ENCODE measurements at places on chromosomes 16 and 17.
A peak's percentile ranks its signal among the peaks of the same experiment; 100 is the strongest.

GRCh38 chr16:10015397-10015796, 166.8 kb downstream of the GRIN2A start:
- DNase-seq: no peak

DNA sequence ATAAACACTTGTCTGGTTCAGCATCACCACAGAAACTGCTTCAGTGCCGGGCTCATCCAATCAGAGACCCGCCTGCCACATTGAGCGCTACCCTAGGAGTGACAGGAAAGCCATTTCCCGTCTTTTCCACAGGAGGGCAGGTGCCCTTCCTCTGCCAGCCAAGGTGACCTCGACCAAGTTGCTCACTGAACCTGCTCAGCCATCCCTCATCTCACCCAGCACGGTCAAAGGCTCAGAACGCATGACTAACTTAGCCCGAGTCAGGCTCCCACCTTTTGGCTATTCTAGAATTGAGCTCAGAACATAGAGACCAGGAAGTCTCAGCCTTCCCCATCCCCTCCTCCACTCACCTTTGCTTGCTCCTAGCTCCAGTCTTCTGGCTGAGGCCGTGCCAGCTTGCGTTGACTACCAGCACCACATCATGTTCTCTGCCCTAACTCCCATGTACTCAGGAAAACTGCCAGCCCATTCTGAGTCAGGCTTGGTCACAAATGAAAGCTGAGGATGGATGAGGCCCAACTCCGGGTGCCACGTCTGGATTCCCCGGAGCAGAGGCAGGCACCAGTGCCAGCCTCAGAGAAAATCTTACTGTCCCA, 15.6 kb downstream of the MRPS23 start:
- peak; percentile 53 for DNase-seq

GRCh38 chr16:75014318-75014717, 15.5 kb downstream of the ZNRF1 start:
- DNase-seq: no peak

GRCh38 chr17:61284174-61284573, 115.5 kb upstream of the TBX2 start:
- DNase-seq: no peak

DNA sequence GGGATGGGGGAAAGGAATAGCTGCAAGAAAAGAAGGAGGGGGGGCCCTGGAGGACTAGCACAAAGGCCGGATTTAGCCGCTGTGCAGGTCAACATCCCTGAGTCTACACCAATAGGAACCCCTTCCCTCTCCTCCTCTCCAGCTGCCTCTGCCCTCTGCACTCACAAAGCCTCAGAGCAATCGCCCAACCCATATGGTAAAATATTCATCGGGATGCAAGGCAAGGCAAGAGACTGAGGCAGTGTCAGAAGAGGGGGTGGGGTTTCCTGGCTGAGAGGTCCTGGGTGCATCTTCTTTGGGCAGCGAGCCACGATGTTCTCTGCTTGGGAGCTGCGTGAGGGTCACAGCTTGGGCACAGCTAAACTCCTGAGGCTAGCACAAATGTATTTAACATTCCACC, 115.5 kb upstream of the NLRP1 start:
- no peak for DNase-seq

GRCh38 chr17:68197997-68198930, 49.6 kb upstream of the AMZ2 start:
- no peak for DNase-seq

DNA sequence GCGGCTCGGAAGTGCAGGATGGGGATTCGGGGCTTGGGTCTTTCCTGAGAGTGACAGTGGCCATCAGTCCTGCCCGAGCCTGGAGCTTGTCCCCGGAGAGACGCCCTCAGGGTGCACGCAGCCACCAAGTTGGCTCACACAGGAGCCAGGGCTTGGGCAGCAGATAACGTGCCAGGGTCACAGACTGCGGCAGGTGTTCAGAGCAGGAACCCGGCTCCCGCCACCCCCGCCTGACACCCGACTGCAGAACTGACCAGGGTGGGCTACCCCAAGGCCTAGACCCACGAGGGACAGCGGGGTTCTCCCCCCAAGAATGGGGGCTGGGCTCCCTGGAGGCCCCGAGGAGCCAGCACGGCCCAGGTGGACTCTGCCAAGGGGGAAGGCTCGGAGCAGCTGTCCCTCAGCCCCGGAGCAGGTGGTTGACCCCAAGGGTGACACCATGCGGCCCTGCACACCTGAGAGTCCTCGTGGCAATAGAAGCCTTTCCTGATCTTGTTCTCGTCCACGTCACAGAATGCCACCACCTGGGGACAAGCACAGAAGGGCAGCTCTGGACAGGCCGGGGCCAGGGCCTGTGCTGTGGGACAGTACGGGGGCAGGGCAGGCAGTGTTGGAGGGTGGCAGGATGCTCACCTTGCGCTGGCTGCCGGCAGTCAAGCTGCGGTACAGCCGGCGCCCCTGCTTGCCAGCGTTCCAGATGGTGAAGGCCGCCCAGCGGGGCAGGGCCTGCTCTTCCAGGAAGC, 117.1 kb upstream of the ZNF750 start:
- no peak for DNase-seq

DNA sequence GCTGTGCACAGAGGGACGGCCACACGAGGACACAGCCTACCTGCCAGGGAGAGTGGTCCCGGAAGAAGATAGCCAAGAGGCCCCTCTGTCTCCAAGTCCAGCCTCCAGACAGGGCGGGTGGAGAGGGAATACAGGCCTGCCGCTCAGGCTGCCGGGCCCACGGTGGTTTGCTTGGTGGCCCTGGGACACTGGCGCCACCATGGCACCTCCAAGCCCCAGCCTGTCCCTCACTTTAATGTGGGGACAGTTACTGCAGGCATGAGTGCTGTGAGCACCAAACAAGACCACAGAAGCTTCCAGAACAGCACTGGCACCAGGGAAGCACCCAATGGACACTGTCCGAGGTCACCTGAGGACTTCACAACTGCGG, 22.0 kb upstream of the CHMP6 start:
- no peak for DNase-seq

DNA sequence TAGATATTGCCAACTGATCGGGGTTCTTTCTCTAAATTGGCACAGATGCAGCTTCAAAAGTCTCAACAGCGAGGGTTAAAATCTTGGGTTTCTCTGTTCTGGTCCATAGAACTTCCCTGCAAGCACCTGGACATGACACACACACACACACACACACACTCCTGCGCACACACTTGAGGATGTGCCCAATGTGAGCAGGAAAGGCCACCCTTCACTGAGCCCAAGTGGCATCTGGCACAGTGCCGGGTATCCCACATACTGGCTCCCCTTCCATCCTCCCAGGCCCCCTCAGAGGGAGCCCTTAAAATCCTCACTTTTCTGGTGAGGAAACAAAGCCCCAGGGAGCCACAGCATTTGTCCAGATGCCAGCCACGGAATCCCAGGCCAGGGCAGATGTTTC, 55.5 kb downstream of the ZNF423 start:
- DNase-seq: no peak

GRCh38 chr16:21614896-21615295, 15.5 kb downstream of the METTL9 start:
- no peak for DNase-seq

GRCh38 chr17:33285413-33285812, 7.7 kb downstream of the ASIC2 start:
- DNase-seq: no peak

- DNase-seq: no peak
Observed at GRCh38 chr16:73064994-73065545, 17.1 kb upstream of the ZFHX3 start.

DNA sequence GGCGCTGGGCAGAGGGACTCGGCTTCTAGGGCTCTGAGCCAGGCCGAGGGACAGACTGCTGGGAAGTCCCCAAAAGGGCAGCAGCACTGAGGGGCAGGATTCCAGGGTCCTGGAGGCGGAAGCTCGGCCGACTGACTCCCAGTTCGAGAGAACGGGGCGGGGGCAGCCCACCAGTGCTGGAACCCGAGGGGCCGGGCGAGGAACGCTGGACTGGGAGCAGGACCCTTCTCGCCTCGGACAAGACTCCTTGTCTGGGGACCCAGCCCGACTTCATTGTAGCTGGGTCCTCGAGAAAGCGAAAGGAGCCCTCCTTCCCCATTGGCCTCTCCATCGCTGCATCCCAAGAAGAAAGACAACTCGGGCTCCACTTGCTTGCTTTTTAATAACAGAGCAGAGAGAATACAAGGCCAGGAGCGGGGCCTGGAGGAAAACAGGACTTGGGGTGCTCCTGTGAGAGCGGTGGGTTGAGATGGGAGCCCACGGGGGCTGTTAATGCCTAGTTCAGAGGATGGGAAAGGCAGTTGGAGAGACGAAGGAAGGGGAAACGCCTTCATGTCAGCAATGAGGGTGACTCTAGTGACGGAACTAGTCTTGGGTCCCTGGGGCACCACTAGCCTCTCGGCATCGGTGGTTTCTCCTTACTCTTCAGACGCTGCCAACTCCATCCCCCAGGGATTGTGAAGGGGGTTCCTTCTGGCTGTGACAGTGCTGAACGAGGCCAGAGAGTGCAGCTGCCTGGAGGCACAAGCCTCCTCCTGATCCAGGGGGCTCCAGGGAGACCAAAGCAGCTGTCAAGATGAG, 492 bp upstream of the CAMTA2 start:
- DNase-seq: no peak

GRCh38 chr16:31271621-31272190, 11.9 kb downstream of the ITGAM start:
- no peak for DNase-seq

DNA sequence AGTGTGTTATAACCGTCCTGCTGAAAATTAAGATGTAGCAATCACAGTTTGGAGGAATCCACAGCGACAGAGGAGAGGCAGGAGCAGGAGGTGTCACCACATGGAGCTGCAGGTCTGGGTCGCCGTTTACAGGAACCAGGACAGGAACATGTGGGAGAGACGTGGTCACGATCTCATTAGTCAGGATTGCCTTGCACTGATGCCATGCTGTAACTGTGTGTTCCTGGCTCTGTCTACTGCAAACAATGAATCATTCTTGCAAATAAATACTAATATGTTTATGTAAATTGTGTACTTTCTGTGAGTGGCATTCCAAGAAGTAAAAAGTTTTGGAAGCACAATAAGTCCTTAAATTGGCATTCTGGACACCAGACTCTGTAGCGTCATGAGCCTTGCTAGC, 271.8 kb downstream of the CPPED1 start:
- DNase-seq: no peak

DNA sequence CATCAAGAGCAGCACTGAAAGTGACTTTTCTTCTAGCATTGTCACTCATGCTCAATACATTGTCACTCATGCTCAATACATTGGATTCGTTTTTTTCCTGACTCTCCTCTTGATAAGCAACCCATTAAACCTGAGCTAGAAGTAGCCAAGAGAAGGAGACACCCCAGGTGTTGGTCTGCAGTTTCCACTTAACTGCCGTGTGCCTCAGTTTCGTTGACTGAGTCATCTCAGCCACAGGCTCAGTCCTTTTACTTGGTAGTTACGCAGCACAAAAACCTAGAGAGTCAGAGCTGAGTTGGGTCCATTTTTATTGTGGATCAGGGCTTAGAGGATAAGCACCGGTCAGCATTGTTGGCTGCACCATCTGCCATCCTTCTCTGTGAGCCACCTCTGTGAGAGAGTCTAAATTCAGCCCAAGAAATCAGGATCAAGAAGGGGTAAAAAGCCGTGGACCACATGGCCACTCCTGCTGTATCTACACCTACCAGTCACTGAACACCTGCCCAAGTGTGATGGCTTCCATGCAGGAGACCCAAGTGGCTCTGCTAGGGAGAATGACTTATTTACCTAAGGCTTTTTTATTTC, 11.3 kb downstream of the GINS2 start:
- DNase-seq: no peak

DNA sequence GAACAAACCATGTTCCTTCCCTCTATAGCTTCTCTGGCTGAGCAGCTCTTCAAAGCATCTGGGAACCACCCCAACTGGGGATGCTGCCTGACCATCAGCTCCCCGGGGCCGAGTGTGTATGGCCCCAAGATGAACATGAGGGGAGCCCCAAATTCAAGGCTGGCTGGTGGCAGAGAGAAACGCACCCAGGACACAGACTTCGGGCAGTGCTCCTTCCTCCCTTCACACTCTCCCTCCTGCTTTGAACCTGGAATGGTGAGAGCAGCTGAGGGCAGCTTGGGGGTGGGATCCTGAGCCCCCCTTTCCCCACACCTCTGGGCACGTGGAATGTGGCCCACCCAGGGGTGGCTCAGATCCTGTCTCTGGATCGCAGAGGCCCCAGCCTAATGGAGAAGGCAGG, 17.2 kb downstream of the TLE7 start:
- DNase-seq: no peak

DNA sequence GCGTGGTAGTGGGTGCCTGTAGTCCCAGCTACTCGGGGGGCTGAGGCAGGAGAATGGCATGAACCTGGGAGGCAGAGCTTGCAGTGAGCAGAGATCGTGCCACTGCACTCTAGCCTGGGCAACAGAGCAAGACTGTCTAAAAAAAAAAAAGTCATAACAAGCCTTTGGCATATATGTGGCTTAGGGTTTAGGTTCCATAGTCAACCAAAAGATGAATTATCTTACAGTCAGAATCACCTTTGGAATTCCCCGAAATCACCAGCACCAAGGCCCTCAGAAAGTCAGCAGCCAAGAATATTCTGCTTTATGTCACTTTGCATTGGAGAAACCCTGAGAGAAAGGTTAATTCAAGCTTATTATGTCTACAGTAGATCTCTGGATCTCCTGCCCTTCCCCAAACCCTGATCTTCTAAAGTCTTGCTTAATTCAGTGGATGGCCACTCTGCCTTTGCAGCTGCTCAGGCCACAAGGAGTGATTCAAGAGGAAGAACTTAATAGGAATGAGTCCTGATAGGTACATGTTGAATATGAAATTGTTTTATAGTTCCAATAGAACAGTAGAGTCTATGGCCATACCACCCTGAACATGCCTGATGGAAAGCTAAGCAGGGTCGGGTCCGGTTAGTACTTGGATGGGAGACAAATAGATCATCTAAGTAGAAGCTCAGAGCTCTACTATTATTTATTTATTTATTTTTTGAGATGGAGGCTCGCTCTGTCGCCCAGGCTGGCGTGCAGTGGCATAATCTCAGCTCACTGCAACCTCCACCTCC, 196.0 kb upstream of the CACNG5 start:
- no peak for DNase-seq

GRCh38 chr17:7444682-7445618, at the start of gene CHRNB1:
CHRNB1 (plus strand) TSS chr17:7445061; CDS start chr17:7445128, 67 bp downstream.
- DNase-seq: peak; percentile 39

- DNase-seq: no peak
Observed at GRCh38 chr16:8946544-8946943, 17.2 kb downstream of the USP7 start.
